ENCODE measurements at places on chromosomes 11 and 22. TPM values are rescaled to one million over a fixed set of nuclear protein-coding genes. Genes with fewer than 3 reads are reported as not detected.

DNA sequence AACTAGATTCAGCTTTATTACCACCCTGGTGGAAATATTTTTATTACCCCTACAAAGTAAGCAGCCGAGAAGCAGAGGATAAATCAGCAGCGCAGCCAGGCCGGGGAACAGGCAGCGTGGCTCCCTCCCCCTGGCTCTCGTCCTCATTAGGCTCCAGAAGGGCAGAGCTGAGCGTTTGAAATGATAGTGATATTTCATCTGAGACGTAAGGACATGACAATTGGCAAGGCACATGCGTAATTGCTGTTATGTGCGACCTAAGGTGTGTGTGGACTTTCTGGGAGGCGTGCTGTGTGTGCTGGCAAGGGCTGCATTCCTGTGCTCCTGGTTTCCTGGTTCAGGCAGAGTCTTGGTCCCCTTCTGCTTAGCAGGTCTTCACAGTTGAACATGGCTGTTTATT, 247.8 kb downstream of the TBC1D22A start:
- peak; percentile 30 for DNase-seq

GRCh38 chr11:98766903-98767302, 253.8 kb upstream of the CNTN5 start:
- DNase-seq, result no peak

- no peak for DNase-seq
Measured at GRCh38 chr11:70910835-70911234, 341.5 kb downstream of the SHANK2 start.

DNA sequence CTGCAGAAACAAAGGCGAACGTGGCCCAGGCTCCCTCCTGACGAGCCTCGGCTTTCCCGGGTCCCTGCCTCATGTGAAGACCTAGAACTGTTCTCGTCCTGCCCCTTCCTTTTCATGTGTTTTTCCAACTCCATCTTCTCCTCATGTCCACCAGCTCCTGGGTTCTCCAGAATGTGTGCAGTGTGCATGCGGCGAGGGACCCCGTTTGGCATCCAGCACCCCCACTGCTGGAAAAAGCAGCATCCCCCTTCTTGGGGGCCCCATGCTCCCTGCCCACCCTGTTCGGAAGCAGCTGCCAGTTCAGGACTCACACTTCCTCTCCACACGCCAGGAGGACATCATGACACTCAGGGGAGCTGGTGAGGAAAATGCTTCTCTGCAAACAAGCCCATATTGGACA, 313.5 kb downstream of the BRD1 start:
- DNase-seq, result no peak

DNA sequence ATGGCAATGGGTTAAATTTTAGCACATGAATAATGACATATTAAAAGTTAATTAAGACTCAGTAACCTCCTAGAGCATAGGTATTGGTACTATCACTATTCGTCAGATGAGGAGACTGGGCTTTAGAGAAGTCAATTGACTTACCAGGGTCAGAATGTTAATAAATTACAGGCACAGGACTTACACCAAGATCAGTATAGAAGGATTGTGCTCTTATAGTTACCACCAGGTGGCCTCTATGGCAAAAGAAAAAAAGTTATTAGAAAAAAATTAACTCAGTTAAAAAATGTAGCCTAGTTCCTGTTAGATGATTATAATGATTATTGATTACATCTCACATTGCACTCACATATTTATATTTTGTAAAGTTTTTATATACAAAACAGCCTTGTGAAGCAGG, 1163.7 kb downstream of the FAM181B start:
- DNase-seq, result no peak

DNA sequence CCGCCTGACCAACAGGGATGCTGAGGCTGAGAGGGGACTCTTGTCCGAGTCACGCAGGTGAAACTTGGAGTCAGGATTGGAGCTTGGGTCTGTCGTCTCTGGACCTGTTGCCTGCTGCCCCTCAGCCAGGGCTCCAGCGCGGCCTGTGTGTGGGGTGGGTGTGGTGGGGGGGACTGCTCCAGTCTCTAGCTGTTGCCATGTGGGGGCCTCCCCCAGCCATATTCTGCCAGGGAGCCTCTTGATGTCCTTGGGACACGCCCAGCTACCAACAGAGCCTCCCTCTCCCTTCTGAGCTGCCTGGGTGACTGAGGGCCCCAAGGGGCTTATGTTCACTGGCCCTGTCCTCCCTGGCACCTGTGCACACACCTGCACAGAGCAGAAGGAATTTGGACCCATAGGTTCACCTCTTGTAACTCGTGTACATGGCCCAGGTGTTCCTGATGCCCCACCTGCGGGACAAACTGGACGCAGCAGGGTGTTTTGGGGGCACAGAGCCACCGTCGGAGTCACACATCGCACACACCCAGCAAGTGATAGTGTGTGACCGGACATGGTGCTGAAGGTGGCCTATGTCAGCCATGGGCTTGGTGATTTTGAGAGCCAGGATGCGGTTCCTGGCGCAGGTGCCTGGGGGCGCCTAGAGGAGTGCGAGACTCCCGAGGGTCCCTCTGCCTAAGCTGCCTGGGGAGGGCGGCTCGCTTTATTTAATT, 252.3 kb downstream of the TBC1D22A start:
- no peak for DNase-seq

- DNase-seq, result peak; percentile 69
Measured at GRCh38 chr11:16605389-16605893, 133.0 kb upstream of the C11orf58 start.

DNA sequence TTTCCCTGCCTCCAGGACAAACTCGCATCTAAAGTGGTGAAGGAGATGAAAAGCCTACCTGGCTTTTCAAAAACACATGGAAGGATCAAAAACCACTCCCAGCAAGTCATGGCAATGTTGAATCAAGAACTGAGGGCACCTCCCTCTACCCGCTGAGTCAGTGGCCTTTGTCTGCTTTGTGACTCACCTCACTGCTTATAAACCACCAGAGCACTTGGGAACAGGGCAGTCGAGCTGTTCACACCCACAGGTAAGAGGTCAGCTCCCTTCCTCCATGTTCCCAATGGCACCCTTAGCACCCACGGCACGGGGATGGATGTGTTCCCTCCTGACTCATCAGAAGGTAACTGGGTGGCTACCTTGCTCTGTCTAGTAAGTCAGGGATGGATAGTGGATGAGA, 21.7 kb downstream of the TENM4 start:
- peak; percentile 47 for DNase-seq

GRCh38 chr22:31173386-31174145, 13.6 kb downstream of the RNF185 start:
- DNase-seq, result no peak

DNA sequence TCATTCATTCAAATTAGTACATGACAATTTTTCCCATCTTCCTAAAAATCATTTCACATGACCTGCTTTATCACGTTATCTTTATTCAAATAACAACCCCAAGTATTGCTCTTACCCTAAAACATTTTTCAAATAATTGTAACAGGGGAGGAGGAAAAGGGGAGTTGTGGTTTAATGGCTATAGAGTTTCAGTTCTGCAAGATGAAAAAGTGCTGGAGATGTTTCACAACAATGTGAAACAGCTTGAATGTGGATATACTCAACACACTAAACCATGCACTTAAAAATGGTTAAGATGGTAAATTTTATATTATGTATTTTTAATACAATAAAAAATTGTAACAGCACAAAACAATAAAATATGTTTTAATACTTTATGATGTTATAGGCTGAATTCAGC, 161.6 kb upstream of the GUCY1A2 start:
- no peak for DNase-seq

DNA sequence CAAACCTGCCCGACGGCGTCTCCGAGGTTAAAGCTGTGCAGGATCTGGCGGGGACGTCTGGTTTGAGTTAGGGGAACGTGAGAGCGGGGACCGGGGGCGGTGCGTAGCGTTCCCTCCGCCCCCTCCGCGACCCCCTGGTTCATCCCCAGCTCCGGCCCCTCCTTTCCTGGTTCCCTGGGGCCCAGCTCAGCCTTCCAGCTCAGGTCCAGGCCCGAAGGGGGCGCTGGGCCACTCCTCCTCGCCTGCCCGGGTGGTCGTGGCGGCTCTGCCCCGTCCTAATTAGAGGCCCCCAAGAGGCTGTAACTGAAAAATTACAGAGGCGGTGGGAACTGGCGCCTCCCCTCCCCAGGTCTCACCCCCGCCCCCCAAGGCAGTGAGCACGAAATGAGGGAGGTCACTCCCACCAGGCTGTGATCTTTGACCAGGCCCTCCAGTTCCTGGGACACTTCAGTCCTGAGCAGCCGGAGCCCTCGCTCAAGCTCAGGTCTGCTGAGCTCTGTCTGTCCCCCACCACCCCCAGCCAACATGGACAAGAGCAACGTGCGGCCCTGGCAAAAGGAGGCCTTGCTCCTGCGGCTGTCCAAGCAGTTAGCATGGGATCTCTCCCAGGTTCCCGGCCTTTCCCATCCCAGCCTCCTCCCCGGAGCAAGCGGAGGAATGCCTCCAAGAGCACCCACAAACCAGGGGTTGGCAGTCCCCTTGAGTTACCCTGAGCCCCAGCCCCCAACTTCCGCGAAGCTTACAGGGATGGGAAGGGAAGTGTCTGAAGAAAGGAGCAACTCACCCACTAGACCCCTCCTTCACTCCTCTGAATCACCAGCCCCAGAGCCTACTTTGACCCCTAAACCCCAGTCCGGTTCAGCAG, 3.3 kb downstream of the CD248 start:
- no peak for DNase-seq

DNA sequence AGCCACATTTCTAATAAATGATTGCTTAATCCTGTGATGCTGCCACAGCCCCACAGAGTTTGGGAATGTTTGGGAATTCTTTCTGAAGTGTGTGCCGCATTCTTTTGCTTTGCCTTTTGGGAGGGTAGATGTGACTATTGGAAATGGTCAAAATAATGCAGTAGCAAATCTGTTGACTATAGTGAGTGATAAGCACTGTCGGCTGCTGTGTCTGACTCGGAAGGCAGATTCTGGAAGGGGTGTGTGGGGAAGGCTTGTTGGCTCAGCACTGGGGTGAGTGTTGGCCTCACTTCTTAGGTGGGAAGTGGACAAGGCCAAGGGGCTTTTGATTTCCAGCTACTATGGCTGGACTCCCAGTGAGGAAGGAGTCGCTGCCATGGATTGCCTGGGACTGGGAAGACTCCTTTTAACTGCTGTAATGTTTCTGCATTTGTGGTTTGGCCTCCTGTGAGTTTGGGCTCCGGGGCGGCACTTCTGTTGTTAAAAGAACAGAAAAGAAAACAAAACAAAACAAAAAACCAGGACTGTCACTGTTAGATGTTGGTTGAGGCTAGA, 20.1 kb downstream of the ZBTB16 start:
- DNase-seq, result no peak

DNA sequence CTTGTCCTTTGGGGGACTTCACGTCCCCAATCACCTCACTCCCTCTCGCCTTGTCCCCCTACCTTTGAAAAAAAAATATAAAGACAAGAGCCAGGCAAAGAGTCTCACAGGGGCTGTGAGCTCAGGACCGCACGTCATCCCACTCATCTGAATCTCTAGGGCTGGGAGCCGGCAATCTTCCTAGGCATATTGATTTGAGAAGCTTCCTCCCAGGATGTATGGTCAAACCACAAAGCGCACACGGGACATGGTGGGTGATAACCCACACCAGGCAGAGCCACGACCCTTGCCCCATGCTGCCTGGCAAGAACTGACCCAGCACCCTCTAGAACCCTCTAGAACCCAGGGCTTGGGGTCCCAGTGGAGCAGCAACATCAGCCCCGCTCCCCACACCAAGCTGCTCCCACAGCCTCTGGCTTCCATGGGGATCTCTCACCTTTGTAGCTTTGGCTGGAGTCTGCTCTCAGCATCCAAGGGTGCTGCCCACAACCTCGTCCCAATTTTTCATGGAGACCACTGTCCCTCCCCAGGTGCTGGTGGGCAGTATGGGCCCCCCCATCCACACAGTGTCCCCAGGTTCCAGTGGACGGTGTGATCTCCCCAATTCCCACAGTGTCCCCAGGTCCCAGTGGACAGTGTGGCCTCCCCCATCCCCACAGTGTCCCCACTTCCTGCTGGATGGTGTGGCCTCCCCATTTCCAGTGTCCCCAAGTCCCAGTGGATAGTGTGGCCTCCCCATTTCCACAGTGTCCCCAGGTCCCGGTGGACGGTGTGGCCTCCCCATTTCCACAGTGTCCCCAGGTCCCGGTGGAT, 85.2 kb upstream of the FGF3 start:
- DNase-seq, result no peak

GRCh38 chr11:15819679-15820286, 536.6 kb downstream of the SOX6 start:
- peak; percentile 75 for DNase-seq

DNA sequence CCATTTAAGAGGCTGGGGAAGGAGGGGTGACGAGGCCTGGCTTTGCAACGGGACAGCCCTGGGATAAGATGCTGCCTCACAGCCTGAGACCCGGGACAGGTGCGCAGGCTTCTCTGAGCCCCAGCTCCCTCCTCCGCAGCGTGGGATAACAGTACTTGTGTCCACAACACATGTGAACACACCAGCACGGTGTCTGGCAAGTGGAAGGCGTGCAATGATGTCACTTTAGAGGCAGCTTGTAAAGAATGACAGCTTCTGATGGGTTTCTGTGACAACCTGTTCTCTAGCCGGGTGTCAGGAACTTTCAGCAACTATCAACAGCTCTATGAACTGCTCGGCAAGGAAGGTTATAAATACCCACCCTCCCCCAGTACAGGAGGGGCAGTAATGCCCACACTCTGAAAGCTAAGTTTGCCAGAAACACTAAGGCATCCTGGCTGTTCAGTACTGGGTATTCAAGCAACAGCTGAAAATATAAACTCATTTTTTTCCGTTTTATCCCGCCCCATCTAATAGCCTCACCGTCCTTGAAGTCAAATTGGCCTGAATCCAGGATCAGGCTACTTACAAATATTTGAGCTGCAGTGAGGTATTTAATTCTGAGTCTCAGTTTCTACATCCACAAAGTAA, 59.7 kb downstream of the MYH9 start:
- DNase-seq, result no peak

DNA sequence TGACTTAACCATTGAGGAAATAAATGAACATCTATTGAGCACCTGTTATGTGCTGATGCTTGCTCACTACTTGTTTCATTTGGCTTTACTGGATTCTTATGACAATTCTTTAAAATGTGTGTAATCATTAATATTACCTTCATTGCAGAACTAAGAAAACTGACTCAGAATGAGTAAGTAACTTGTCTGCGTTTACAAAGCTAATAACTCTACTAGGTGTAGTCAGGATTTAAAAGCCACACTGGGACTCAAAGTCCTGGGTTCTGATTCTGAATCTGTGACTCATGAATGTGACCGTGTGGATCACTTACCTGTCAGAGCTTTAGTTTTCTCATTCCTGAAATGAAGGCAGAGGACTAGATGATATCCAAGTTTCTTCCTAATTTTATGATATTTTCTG, 23.4 kb upstream of the KIRREL3 start:
- no peak for DNase-seq

The RTN4R gene
- 4.6 TPM for polyA plus RNA-seq

The MGAT3 gene
- 8.8 TPM for polyA plus RNA-seq

The SLC17A6 gene
- not detected for polyA plus RNA-seq

The SMIM35 gene
- 1.1 TPM for polyA plus RNA-seq

The OR9Q1 gene
- 0.07 TPM for polyA plus RNA-seq

The NCAM1 gene
- 31.6 TPM for polyA plus RNA-seq

The NEAT1 gene
- polyA plus RNA-seq, result 147 TPM

The MS4A6E gene
- not detected for polyA plus RNA-seq

The TRIM5 gene
- 58.0 TPM for polyA plus RNA-seq

The SCT gene
- polyA plus RNA-seq, result 1.6 TPM
